ENCODE measurements at places on chromosomes 1 and 21.

GRCh38 chr1:243968413-243968812 is 82.7 kb upstream of the ZBTB18 start:
- DNase-seq = no peak

DNA sequence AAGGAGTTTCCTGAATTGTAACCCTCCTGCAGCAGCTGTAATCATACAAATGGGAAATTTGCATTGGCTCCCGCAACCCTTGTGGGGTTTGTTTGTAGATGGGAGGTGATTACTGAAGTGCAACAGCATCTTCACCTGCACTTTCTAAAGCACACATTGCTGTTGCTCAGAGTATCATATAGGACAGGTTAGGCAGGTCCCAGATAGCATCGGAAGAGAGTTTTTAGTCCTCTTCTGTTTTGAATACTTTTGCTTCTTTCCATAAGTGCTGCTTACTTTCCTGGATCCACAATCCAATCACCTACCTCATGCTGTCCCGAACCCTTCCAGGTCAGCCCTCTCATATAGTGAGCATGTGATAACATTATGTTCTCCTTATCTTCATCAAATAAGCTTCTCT is 300.4 kb downstream of the PTPRC start:
- no peak for DNase-seq

- DNase-seq = no peak
These were observed 563.0 kb upstream of the NEGR1 start for GRCh38 chr1:72845381-72845780.

DNA sequence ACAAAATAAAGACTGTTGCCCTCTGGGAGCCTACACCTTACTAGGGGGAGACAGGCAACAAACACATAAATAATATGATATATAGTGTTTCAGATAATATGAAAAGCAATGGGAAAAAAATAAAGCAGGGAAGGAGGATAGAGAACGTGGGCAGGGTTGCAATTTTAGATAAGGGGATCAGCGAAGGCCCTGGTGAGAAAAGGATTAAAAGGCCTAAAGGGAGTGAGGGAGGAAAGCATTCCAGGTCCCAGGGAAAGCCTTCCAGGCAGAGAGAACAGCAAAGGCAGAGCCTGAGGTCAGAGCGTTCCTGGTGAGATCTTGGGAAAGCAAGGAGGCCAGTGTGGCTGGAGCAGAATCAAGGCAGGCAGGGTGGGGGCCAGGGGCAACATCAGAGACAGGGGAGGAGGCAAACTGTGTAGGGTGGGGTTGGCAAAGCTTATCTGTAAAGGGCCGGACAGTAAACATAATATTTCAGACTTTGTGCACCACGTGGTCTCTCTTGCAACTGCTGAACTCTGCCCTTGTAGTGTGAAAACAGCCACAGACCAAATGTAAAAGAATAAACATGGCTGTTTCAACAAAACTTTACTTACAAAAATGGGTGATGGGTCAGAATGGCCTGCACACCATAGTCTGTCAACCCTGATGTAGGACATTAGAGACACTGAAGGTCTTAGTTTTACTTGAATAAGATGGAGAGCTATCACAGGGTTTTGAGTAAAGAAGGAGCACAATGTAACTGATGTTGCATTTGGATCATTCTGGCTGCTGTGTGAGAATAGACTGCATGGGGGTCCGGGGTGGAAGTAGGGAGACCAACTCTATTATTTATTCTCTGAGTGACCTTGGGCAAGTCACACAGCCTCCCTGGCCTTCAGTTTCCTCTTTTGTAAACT is 13.3 kb upstream of the CPT2 start:
- no peak for DNase-seq

DNA sequence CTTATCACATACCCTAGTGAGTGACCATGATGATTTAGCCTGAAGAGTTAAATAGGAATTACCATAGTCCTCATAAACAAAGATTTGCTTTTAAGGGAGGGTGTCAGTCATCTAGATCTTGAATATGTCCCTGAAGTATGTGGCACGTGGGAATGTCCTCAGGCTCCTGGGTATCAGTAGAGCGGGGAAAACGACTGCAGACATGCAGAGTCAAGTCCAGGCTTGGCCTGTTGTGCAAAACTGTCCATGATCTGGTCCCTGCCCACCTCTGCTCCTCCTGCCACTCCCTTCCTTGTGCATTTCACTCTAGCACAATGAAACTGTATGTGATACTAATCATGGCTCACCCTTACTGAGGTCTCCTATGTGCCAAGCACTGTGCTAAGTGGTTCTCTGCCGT is 12.9 kb downstream of the MOV10 start:
- DNase-seq = no peak

DNA sequence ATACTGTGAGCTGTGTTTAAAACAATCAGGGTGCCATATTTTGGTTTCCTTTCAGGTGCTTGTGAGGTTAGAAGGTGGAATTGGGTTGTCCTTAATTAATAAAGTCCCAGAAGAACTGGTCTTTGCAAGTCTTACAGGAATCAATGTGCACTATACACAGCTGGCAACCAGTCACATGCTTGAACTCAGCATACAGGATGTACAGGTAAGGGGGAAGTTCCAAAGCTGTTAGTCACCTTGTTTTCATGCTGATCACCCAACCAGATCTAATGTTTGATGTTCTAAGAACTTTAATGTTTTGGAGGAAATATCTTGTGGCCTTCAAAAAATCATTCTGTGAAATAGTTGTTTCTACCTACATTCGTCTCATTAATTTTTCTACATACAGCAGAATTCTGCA is 156.3 kb downstream of the VPS13D start:
- DNase-seq = no peak

DNA sequence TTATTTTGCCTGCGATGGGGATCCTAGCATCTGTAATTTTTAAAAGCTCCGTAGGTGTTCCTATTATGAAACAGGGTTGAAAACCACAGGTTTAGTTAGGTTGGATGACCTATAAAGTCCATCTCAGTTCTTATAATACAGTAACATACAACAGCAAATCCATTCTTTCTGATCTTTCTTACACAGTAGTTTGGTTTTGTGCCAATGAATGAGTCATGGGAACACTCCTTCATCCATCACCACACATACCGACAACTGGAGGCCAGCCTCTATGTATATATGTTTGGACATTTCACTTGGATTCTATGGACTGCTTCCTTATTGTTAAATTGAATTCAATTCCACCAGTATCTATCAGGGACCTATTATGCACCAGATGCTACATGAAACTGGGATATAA is 118.4 kb upstream of the L1TD1 start:
- no peak for DNase-seq

DNA sequence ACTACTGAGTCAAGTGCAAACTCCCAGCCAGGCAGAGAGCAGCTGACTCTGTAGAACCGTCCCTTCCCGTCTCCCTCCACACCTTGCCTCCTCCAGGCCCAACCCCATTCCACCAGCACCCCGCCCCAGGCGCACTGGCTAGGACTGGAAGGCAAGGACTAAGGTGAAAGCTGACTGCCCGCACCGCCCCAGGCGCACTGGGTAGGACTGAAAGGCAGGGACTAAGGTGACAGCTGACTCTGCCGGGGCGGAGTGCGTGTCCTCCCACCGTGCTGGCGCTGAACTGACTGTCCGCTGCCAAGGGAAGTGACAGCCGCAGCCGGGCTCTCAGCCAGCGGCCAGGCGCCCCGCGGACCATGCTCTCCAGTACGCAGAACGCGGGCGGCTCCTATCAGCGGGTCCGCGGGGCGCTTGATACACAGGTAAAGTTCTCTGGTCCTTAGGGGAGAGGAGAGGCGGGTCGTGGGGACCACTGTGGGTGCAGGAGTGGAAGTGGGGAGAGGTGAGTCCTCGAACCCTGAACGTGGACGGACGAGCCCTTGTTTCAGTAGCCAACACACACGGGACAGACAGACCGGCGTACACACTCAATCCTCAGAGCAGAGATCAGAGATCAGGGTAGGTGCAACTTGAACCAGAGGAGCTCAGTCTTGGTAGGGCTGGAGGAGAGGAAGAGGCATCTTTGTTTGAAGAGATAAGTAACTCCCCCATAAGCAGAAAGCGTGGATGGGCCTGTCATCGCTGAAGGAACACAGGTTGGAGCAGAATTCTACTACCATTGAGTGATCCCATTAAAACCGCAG is 58.0 kb downstream of the RBM11 start:
- DNase-seq = peak; percentile 23
